ENCODE measurements at places on chromosomes 7 and 10.

DNA sequence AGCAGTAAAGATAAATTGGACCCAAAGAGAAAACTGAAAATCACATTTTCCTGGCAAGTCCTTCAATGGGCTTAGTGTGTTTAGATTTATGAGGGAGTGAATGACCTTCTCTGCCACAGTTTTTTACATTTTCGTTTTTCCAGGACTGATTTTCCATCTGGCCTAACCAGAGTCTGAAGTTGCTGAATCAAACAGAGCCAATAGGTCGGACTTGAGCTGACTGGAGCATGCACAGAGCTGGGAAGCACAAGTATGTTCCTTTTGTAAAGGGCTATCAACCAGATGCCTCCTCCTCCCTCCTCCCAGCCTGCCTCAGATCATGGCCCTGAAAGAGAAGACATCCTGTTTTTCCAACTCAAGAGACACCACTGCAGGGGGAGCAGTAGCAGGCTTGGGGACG is 126.0 kb upstream of the ANKRD1 start:
- DNase-seq: no peak

DNA sequence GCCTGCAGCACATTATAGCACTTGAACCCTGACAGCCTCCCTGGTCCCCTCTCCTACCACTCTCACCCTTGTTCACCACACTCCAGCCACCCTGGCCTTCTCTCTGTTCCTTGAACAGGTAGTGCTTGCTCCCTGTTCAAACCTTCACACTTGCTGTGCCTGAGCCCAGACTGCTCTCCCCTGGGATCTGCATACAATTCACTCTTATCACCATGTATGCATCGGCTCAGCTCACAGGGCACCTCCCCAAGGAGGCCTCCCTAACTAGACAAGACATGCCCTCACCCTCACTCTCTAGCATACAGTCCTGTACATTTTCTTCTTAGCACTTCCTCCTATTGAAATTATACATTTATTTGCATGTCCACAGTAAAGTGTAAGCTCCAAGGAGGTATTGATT is 59.3 kb downstream of the FAM13C start:
- no peak for DNase-seq

DNA sequence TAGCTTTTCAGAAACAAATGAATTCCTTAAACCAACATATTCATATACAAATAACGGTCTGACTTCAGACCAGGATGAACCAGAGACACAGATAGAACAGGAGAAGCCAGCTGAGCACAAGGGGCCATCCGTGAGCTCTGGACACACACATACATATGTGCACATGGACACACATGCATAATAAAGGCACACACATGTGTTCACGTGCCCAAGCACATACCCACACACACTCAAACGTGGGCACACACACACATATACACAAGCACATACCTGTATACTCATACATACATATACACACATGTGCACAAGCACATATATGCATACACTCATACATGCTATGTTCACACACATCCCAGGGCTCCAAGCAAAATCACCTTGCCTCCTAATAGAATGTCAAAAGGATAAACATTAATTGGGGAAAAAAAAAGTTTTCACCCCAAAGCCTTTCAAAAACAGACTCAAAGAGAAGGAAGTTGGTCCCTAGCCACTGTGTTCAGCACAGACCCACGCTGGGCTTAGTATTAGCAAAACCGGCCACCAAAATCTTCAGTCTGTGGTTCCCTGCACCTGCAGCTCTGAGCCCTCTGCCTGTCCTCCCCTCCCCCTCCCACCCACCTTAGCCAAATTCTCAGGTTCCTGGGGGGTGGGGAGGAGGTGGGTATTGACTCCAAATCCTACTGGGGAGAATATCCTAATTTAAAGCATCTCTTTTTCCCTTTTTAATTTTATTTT is 100.4 kb upstream of the MACROH2A2 start:
- no peak for DNase-seq

DNA sequence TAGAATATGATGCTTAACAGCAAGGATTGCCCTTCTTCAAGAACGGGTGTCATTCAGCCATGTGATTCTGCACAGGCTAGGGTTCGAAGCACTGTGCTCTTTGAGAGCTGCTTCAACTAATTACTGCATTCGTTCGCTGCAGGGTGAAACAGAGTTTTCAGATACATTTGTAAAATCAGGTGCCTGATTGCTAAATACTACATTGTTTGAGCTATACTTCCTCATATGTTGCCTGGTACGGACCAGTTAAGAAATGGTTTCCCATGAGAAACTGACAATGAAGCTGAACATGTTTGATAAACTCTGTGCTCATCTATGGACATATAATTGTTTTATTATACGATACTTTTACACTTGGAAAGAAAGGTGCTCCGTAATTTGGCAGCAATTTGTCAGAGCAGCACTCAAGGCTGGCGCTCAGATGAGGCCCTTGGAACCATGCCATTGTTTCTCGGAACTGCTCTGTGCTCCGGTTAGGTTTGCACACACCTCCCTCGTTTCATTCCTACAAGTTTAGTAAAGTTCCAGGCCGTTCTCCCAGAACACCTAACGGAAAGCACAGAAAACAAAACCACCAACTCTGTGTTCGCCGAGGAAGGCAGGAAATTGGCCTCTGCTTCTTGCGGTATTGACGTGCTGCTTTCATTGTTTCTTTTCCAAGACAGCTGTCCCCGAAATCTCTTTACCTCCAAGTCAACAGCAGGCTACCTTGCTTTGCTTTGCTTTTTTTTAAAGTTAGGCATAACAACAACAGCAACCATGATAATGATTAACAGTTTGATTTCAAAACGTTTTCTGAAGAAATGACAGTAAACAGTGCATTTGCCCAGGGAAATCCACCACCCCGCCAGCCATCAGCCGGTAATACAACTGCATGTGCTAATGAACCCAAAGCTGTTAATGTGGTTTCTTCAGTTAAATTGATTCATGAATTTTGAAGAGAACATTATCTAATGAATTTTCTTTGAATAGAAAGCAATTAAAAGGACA is 206.9 kb downstream of the EBF3 start:
- no peak for DNase-seq

DNA sequence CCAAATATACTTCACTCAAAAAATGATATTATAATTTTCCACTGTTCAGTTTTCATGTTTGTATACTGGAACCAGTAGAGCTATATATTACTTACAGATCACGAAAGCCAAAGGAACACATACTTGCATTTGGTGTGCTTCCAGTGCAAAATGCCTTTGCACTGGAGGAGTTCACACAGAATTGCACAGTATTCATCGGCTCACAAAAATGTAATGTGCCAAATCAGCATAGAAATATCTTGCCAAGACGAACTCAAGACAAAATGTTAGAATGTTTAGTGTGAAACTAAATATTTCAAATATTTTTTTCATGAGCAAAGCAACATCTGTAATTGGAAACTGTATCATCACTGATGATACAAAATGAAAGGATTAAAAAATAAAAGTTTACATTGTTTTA is 646.2 kb upstream of the SEMA3D start:
- no peak for DNase-seq

- DNase-seq: no peak
Measured at GRCh38 chr7:40570223-40570622, 435.4 kb downstream of the SUGCT start.

GRCh38 chr10:46527241-46527811 is 29.1 kb downstream of the GPRIN2 start:
- no peak for DNase-seq

GRCh38 chr10:20381761-20382160 is 515.4 kb downstream of the NEBL start:
- DNase-seq: no peak

- no peak for DNase-seq
Measured at GRCh38 chr10:91603931-91604331, 28.9 kb downstream of the PPP1R3C start.

- no peak for DNase-seq
Measured at GRCh38 chr7:16744518-16745250, 8.9 kb upstream of the TSPAN13 start.

GRCh38 chr10:36181426-36182178 is 539.5 kb upstream of the FZD8 start:
- DNase-seq: no peak

DNA sequence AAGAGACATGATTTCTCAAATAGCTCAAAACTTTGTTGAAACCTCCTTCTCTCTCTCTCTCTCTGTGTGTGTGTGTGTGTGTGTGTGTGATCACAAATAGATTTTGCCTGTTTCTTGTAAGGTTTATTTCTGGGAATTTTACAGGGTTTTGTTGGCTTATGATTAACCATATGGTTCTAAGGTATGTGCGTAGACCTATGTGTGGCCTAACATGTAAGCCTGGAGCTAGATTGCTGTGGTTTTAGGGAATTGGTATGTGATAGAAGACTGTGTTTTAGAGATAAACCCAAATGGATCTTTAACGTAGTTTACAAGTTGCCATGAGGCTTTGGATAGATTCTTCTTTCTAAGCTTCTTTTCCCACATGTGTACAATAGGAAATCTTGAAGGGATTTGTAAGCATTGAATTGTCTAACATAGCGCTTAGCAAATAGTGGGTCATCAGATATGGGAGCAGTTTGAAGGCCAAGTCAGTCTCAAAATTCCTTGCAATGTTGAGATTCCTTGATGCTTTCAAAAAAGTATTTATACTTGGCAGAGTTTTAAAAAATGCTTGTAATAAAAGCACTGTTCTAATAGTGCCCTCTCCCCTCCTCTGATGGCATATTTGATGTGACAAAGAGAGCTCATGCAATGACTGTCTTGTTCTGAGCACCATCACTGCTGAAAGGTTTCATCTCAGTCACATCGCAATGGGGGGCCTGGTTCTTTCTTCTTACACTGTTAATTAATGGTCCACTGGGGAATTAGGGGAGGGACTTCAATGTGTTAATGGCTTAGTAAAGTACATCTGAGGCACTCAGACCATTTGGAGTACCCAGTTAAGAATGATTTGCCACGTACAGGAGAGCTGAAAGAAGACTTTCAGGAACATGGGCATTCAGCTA is 118.2 kb downstream of the SNX10 start:
- DNase-seq: no peak

DNA sequence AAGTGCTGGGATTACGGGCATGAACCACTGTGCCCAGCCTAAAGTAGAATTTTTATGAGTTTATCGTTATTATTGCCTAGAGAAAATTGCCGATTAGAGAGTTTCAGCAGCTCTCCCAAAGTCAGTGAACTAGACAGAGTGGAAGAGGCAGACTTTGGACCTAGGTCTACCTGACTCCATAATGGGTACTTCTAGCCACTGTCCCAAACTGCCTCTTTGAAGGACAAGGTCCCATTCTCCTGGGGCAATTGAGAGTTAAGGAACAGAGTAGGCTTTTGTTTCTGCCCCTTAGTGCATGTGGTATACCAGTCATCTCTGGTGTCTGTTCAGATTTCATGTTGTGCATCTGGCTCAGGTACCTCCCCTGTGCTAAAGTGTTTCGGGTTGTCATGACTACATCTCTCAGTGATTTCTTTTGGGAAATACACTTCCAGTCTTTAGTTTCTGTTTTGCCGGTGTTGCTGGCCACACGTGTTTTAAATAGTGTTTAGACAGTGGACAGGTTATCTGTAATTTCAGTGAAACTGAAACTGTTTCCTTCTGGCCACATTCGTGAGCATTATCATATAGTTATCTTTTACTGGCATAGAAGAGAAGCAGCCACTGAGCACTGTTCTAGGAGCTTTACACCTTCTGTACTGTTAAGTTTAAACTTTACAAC is 4.7 kb downstream of the TMEM236 start:
- peak; percentile 96 for DNase-seq

GRCh38 chr7:1954366-1955004 is 278.3 kb downstream of the MAD1L1 start:
- DNase-seq: no peak

DNA sequence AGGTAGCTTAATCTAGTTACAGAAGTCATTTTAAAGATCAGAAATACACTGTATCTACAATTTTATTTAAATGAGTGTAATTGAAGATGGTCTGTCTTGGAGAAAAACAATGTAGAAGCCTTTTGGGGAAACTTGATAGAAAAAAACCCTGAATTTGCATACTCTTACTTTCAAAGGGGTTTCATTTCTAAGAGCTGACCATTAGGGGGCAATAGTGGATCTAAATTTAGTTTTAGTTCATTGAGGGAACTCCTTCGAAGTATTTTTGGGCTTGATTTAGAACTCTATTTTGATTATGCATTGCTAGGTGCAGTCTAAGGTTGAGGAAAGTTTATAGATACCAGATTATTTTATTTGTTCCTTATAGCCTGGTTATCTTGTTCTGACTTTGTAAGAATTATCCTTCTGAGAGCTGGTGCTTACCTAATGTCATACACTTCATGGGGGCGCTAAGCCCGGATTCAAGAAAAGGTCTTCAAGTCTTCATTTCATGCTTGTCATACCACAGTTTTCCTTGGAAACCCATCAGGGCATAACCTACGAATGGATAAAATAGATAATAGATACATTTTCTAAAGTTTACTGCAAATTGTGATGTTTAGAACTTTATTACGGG is 69.1 kb upstream of the MXI1 start:
- DNase-seq: peak; percentile 80

DNA sequence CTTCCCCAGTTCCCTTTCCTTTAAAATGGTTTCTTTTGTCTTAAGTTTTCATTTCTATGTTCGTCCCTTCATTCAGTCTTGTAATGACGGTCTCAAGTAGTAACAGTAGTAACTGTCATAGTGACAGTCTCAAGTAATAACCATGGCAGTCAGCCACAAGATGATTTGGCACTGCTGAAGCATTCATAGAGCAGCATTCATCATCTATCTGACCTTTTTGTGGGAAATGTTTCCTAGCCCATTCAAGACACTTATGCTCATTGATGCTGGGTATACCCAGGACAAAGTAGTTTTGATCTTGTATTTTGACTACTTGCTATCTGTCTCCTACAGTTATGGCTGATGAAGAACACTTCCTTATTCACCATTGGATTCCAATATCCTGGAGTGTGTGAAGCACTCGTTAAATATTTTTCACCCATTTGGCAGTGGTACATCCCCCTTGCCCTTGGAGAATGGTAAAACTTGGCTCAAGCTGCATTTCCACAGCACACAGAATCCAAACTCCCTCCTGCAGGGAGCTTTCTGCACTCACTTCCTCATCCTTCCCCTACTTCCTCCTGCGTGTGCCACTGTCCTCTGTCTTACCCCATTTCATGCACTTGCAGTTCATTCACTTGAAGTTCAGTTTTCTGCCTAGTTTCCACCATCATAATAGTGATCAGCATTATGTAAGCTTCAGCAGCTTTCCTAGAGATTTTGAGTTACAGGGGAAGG is 19.0 kb downstream of the GIMAP4 start:
- DNase-seq: no peak

- no peak for DNase-seq
Measured at GRCh38 chr7:109950256-109950655, 1140.7 kb upstream of the LRRN3 start.

DNA sequence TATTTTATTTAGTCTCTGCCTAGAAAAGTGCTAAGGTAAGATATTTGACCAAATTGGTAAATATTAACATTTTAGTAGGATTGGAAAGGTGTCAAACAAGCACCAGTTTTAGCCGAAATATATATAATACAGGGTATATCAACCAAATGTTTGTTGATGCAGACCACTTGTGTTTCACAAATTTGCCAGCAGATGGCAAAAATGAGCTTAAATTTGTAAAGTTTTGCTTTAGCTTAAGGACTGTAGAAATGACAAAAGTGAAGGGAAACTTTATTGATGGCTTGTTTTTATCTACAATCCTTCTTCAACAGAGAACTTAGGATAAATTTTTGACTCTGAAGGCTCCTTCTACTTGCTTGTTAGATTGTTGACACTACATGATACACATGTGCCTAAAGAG is 4.8 kb upstream of the POLR1F start:
- DNase-seq: peak; percentile 74

- no peak for DNase-seq
Measured at GRCh38 chr10:44680764-44681163, 230.4 kb upstream of the TMEM72 start.

Measured in MM.1S (cell line).